NB4 (cell line): ENCODE measurements at places on chromosomes 7 and 10.

DNA sequence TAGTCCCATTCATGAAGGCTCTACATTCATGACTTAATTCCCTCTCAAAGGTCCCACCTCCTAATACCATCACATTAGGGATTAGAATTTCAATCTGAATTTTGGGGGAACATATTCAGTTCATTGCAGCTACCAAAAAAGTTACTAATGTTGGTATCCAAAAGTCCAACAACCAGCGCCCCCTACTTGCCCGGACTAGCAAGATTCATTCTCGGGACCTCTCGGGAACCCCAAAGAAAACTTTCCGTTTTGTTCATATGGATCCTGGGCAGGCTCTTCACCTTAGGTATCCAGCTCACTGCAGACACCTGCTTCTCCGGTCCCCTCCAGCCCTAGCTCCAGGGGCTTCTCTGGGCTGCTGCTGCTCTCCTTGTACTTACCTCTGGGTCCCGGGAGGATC lies 8.9 kb upstream of the GRK5 start:
- peak; percentile 65 for DNase-seq

GRCh38 chr7:8938044-8938805 lies 504.8 kb downstream of the NXPH1 start:
- DNase-seq = no peak

DNA sequence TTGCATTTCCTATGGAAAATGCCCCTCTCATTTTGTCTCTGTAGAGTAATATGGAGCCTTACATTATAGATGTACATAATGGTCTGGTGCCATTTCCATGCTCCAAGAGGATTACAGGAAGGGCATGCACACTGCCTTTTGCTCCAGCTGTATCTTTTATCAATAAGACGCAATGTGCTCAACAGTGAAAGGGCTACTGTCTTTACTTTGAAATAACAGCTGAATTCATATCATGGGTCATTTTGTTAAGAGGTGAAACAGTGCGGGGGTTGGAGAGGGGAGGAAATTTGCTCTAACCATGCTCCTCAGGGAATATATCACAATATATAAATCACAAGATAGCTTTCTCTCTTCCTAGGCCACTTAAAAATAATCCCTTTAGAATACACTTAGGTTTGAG lies 77.7 kb downstream of the ICA1 start:
- no peak for DNase-seq

DNA sequence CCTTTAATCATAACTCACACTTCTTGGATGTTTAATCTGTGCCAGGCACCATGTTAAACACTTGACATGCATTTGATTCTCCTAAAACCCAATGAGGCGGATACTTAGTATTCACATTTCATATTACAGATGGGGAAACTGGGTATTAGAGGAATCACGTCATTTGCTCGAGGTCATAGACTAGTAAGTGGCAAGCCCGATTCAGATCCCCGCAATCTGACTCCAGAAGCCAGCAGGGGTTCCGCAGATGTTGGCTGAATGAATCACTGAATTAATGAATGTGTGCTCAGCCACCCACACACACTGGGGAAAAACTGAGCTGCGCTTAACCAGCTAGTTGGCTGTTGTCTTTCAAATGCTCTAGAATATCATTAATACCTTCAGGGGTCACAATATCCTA lies 22.5 kb upstream of the ENO4 start:
- no peak for DNase-seq

- no peak for DNase-seq
Observed at GRCh38 chr7:107469929-107470328, at the start of gene GPR22. Gene GPR22, plus strand, starts transcription at chr7:107470057. Its CDS starts 4,004 bp downstream, at chr7:107474061.

GRCh38 chr7:16318989-16319915 lies 102.1 kb downstream of the CRPPA start:
- DNase-seq = no peak

DNA sequence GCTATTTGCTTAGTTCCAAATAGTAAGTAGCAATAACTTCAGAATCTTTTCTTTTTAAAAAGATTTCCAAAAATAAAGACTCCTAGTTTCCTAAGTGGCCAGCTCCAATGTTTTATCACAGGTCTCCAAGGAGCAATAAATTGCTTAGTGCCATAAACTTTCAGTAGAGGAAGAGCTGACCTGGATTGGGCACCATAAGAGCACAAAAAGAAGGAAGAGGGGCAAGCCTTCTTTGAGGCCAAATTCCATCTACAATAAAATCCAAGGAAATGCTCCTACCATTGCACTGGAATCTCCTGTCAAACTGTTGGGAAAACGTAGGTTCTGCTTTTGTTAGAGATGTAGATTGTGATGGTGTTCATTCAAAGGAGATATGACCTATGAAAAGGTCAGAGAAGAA lies 64.0 kb downstream of the DENND2A start:
- DNase-seq = no peak

GRCh38 chr10:132486539-132487121 lies 51.0 kb upstream of the INPP5A start:
- no peak for DNase-seq

GRCh38 chr10:3701491-3701890 lies 83.5 kb downstream of the KLF6 start:
- DNase-seq = no peak

- DNase-seq = no peak
Observed at GRCh38 chr10:129486805-129487204, 19.8 kb downstream of the MGMT start.

GRCh38 chr7:108385834-108386422 lies 70.3 kb downstream of the NRCAM start:
- no peak for DNase-seq

- no peak for DNase-seq
Observed at GRCh38 chr7:157009170-157009777, 1.2 kb downstream of the MNX1 start.

DNA sequence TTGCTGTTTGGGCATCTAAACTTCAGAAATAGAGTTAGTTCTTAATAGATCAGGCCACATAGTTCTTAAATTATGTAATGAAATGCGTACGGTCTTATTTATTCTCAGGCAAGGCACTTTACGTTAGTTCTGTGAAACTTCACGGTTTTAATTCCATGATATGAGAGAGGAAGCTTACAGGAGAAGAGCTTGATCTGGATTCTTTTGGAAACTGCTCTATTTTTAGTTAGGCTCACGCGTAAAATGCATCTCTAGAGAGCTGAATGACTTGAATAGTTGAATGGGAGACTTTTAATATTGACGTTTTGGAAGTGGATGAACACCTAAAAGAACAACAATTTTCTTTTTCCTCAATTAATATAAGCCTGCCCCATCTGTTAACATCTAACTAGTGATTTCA lies 71.1 kb downstream of the PRKG1 start:
- no peak for DNase-seq

- DNase-seq = no peak
Observed at GRCh38 chr10:63464402-63465292, 1.1 kb downstream of the JMJD1C start.

GRCh38 chr7:29988424-29989256 lies 961 bp downstream of the SCRN1 start:
- DNase-seq = no peak
